Upper lobe of left lung (tissue), 6 donors: ENCODE measurements at places on chromosomes 1 and 21. TPM values are rescaled to one million over a fixed set of nuclear protein-coding genes. Genes with fewer than 3 reads are reported as not detected.

ADCY10 gene
- total RNA-seq = 0.49 TPM

FAM110D gene
- total RNA-seq = 2.7 TPM

OR2T11 gene
- total RNA-seq = not detected

SPRR5 gene
- total RNA-seq = not detected

RPE65 gene
- not detected for total RNA-seq

CYP2J2 gene
- total RNA-seq = 1.8 TPM

SMYD3 gene
- total RNA-seq = 22.7 TPM

EFNA3 gene
- total RNA-seq = 0.33 TPM

LCE6A gene
- not detected for total RNA-seq

GNAT2 gene
- total RNA-seq = not detected

MATN1 gene
- total RNA-seq = not detected

HEYL gene
- 15.7 TPM for total RNA-seq

PKLR gene
- total RNA-seq = not detected

ADORA1 gene
- 3.1 TPM for total RNA-seq

GSTM5 gene
- 12.9 TPM for total RNA-seq

CAPN9 gene
- total RNA-seq = 8.0 TPM

TMEM167B gene
- 39.1 TPM for total RNA-seq

NPR1 gene
- 60.9 TPM for total RNA-seq
